GM19239 (cell line): ENCODE measurements at places on chromosomes 7 and 10.
A peak's percentile ranks its signal among the peaks of the same experiment; 100 is the strongest.

DNA sequence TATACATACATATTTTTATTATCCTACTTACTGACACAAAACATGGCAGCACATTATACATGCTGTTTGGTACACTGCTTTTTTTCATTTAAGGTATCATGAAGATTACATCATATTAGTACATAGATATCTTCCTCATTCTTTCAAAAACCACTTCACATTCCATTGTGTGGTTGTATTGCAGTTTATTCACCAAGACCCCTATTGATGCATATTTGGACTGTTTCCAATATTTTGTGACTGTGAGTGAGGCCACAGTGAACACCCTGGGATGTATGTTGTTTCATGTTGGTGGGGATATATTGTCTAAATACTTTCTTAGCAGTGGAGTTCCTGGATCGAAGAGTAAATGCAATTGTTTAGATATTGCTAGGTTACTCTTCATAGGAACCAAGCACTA is 39.0 kb downstream of the TFAM start:
- DNase-seq, result no peak

- peak; percentile 75 for DNase-seq
Observed at GRCh38 chr10:71835671-71836595, 15.1 kb downstream of the PSAP start.

- no peak for DNase-seq
Observed at GRCh38 chr7:79673969-79674368, 220.5 kb upstream of the MAGI2 start.

- no peak for DNase-seq
Observed at GRCh38 chr7:92657391-92657790, 67.2 kb upstream of the FAM133B start.

GRCh38 chr7:50513166-50513871 is 51.9 kb downstream of the DDC start:
- DNase-seq, result no peak

- DNase-seq, result no peak
Observed at GRCh38 chr7:101094791-101095375, 9.6 kb downstream of the TRIM56 start.

DNA sequence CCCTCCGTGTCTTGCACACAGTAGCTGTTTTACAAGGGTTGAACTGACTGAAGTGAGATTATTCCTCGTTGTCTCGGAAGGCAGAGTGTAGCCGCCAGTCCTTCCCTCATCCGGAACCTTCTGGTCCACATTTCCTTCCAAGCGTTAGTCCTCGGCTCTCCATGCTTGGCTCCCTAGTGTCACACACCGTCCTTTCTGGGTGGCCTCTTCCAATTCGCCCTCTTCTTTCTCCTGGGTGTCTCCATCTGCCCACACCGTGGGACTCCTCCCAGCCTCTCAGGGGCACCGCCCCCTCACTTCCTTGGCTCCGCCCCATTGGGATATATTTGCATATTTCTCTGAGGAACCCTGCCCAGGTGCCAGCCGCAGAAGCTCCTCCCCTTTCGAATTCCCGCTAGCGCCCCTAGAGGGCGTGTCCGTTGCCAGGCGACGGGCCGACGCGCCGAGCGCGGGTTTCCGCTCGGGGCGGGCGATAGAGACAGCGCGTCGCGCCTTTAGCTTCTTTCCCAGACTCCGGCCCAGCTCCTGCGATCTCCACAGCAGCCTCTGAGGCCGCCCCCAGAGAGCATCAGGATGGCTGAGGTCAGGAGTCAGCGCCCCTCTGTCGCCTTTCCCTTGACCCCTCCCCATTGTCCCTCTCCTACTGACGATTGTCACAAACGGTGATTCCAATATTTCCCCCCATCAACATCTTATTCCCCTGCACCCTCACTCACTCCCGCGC is at the start of gene CFAP58:
Gene CFAP58 (plus strand): TSS at position 509 of the 724 bp plus-strand sequence. CDS start 65 bp downstream, at position 574.
- peak; percentile 59 for DNase-seq

DNA sequence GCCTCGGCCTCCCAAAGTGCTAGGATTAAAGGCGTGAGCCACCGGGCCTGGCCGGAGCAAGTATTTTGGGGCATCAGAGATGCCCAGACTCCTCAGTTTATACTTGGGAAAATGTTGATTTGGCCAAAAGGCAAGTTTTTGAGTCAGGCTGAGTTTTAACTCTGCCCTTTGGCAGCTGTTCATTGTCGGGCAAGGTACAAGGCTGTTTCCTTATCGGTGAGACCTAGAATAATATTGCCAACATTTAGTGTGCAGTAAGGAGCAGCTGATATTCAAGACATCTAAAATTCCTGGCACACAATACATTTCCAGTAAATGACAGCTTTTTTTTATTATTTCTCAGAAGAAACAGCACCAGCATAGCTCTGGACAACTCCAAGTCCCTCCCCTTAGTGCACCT is 147.6 kb upstream of the C7orf33 start:
- DNase-seq, result no peak

- no peak for DNase-seq
Observed at GRCh38 chr7:52940481-52940880, 95.0 kb upstream of the POM121L12 start.

DNA sequence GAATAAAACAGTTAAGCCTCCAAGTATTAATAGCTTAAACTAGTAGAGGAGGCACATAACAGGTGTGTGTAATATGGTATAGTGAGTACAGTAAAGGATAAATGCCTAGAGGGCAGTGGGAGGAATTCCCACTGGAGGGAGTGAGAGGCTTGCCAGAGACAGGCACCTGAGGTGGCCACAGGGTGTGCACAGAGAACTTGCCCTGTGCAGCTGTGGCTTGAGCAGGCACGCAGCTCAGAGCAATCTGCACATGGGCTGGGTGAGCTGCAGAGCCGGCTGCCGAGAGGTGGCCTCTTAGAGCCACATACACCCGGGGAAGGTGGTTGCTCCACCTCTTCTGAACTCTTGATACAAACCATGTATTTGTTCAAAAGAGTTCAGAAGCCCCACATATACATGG is 237.1 kb downstream of the COBL start:
- no peak for DNase-seq

GRCh38 chr10:71727738-71728737 is 8.5 kb upstream of the C10orf105 start:
- DNase-seq, result peak; percentile 69

- DNase-seq, result no peak
Observed at GRCh38 chr7:155021699-155022145, 18.8 kb upstream of the PAXIP1 start.

GRCh38 chr7:151671514-151671913 is 151.8 kb upstream of the RHEB start:
- no peak for DNase-seq

DNA sequence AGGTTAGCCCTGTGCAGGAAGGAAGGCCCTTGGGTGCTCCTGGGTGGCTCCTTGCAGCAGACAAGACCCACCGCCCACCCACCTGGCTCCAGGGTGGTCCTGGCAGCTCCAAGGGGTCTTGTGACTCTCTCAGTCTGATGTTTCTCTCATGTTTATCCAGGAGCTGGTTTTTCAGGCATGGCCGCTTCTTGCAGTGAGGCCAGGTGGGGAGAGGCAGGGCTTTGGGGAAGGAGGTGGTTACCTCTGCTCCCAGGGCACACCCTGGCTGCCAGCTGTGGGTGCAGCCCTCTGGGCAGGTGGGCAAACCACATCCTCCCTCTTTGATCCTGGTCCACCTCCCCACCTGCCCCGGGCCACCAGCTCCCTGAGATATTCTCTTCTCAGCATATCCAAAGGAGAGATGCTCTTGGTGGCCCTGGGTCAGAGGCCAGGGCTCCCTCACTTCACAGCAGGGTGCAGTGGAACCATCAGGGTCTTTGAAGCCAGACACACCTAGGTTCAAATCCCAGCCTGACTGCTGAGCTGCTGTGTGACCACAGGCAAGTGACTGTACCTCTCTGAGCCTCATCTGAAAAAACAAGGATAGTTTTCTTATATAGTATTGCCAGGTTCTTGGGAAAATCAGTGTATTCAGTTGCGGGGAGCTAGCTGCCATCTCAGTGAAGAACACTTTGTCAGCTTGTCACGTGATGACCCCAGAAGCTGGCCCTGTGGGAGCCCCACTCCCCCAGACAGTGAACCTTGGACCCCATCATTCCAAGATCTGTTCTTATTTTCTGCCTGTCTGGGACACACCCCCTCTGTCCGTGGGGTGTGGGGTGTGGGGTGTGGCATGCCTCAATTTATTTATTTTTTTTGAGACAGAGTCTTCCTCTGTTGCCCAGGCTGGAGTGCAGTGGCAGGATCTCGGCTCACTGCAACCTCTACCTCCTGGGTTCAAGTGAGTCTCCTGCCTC is 11.5 kb downstream of the GTF2IRD1 start:
- DNase-seq, result no peak

DNA sequence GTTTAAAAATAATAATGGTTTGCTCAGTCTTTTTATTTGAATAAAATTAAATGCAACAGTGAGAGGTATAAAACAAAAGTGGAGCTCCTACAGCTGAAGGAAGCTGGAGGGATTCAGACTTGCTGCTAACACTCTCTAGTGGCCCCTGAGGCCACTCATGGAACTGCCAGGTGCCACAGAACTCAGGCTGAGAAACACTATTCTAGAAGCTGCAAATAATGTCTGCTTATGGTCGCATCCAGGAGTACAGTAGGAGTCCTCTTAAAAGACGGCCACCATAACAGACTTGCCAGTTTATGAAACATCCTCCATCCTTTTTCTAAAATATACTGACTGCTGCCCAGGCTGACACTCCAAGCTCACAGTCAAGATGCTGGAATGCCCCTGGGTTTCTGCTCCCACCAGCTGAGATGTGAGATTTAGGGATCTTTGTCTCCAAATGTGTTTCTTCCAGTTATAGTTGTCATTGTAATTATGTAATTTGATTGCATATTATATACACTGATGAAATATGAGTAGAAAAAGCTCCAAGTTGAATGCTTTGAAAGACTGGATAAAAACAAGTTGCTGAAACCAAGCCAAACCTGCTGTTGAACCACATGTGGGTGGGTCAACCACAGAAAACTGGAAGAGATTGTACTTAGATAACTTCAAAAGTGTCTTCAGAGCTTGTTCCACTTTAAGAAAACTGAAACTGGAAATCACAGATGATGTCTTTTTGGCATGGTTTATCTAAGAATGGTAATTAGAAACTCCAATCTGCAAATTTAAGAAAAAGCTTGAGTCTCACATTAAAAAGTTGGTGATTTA is 213.7 kb upstream of the AOAH start:
- no peak for DNase-seq

GRCh38 chr7:128000048-128000447 is 31.2 kb downstream of the LRRC4 start:
- no peak for DNase-seq

DNA sequence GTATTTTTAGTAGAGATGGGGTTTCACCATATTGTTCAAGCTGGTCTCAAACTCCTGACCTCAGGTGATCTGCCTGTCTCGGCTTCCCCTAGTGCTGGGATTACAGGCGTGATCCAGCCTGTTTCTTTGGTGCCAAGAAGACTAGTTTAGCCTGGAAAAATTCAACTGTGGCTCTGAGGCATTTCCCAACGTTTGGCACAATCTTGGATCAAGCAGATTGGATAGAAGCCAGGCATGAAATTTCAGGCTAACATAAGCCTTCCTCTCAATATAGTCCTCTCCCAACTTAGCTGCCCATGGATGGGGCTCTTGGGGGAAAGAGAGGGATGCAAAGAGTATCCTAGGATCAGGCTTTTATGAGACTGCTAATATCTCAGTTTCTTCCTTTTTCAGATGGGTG is 53.8 kb downstream of the APBB1IP start:
- no peak for DNase-seq

DNA sequence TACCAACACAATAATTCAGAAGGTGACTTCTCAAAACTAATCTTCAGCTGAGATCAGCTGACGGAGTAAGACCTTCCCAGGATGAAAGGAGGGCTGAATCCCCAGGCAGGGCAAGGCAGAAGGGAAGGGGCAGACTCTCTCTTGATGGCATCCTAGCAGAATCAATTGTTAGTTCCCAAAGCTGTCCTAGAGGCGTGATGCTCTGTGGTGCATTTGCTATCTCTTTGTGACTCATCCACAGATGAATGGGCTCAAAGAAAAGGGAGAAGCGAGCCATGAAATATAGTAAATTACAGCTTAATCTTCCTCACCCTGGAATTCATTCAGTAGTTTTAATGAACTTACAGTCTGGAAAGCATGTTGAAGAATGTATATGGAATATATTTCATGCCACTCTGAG is 37.2 kb downstream of the PDE1C start:
- no peak for DNase-seq

- no peak for DNase-seq
Observed at GRCh38 chr7:144038887-144039286, 9.9 kb upstream of the OR2A5 start.

DNA sequence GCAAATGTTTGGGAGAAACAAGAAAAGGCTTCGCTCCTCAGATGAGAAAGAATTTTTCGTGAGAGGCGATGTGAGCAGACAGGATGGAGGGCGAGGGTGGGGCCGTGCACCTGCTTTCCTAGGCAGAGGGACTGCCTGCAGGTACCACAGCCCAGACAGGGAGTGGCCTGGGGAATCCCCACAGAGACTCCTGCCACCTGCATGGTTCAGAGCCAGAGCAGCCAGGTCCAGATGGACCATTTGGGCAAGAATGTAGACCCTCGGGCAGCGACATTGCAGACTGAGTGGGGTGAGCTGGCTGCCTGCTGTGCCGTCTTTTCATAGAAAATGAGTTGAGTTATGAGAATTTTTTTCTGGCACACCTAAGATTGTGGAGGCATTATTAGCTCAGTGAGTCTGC is 216.8 kb downstream of the SNX10 start:
- DNase-seq, result no peak

DNA sequence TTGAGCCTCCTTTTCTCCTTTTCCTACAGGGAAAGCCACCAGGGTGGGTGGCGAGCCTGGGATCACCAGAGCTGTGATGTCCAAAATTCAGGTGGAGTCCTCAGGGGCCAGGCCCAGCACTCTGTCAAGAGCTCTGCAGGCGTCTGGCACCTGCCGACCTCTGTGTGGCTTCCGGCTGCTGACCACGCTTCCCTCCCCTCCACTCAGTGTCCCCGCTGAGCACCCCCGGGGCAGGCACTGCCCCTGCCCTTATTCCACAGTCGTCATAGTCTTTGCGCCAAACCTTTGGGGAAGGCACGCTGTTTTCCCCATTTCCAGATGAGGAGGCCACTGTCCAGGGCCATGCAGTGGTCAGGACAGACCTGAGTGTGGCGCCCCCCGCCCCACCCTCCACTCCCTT is 7.5 kb downstream of the MTG1 start:
- DNase-seq, result no peak
